ENCODE measurements at places on chromosomes 1 and 21.

GRCh38 chr1:51756290-51756689 lies 122.2 kb downstream of the NRDC start:
- no peak for DNase-seq

- no peak for DNase-seq
Observed at GRCh38 chr1:111958851-111959250, 30.6 kb downstream of the KCND3 start.

DNA sequence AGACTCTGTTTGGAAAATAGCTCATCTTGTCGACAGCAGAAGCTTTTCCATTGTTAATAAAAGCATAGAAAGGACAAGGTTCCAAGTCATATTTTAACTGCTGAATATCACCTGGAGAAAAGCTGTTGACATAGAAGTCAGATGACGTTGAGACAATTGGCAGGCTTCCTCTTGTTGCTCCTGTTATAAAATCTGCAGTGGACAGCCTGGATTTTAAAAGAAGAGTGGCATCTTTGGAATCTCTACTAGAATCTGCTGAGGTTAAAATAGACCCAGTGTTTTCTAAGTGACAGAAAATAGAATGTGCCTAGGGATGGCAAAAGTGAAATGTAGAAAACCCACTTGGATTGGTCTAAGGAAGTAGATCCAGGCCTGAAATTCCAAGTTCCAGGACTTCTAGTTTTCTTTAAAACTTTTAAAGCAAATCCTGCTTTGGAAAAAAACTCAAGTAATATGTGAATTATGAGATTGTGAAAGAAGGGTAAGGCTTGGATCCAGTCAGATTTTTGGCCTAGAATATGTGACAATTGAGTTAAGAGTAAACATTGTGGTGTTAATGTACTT lies 53.6 kb upstream of the NEXN start:
- no peak for DNase-seq

- no peak for DNase-seq
Observed at GRCh38 chr1:95115708-95116137, 1.4 kb upstream of the TLCD4 start.

DNA sequence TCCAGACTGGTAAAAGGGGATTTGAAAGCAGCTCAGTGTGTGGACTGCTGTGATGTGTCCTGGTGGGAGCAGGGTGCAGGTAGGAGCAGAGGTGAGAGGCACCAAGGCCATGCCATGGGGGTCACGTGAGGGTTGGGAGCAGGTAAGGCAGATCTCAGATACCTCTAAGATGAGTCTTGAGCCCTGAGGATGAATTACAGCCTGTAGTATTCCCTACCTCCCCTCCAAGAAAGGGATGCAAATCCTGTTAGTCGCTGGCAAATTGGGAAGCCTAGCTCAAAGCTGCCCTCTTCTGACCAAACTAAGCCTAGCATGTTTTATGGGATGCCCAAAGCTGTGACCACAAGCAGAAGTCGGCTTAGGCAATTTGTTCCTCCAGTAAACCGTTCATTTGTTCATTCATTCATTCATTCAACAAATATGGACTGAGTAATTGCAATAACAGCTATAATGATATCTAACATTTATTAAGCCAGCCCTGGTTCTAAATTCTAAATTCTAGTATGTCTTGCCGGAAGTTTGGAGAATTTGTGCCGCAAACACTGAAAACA lies 3.9 kb upstream of the NUAK2 start:
- DNase-seq, result no peak

GRCh38 chr1:201032408-201032807 lies 8.9 kb upstream of the KIF21B start:
- DNase-seq, result no peak
